ENCODE measurements at places on chromosomes 7 and 10.

DNA sequence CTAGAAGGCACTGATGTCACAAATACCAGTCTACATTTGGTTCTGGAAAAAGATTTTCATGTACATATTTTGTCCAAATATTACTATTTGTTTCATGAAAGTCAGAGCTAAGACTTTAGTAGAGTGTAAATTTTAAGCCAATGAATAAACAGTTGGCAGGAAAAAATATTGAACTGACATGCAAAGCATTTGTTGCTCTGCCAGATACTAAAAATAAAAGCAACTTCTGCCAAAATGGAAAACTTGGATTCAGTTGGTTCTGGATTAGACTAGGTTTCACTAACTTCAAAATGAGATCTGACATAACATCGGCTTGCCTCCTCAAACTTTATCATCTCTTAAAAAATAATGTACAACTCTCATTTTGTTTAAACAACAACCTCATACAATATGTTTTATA lies 34.9 kb downstream of the FAM204A start:
- DNase-seq = no peak

- DNase-seq = no peak
These were observed 106.6 kb upstream of the RNF32 start for GRCh38 chr7:156533964-156534363.

DNA sequence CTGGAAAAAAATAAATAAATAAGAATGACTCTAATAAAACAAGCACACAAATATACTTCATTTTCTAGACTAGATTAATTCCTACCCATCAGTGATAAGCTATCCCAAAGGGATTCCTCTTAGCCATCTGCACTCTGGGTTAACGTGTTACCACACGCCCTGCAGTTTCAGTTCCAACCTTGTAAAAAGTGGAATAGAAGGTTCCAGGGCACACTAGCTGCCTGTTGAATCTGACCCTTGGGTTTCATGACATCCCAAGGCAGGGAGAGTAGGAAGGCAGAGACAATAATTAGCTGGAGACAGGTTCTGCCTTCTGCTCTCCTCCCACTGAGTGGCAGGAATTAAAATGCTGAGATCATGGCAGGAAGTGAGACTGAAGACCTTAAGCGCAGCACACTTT lies 33.5 kb downstream of the SLC37A3 start:
- DNase-seq = no peak

GRCh38 chr7:154975984-154976383 lies 26.9 kb downstream of the PAXIP1 start:
- no peak for DNase-seq

- DNase-seq = no peak
These were observed 5.7 kb upstream of the ZNF862 start for GRCh38 chr7:149832332-149833041.
